Activated naive CD4-positive, alpha-beta T cell treated with anti-CD3 and anti-CD28 coated beads, Interleukin-2, amount 50 U/mL, for 72 hours (primary cell): ENCODE measurements at places on chromosomes 1 and 21. TPM values are rescaled to one million over a fixed set of nuclear protein-coding genes. Genes with fewer than 3 reads are reported as not detected.

DNA sequence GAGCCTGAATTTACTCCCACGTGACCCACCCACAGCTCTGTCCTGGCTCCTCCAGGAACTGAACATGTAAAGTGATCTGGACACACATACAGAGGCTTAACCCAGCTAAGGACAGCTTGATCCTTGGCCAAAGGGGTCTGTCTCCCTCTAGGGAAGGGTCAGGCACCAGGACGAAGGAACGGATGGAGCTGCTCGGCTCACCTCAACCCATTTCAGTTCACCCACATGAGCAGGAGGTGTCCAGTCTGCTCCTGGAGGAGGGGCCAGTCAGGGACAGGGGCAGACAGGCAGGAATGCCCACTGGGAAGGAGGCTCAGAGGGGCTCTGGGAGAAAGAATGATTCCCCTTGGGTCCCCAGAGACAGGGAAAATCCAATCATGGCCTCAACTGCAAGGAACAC lies 567.2 kb downstream of the PTPRU start:
- no peak for DNase-seq

DNA sequence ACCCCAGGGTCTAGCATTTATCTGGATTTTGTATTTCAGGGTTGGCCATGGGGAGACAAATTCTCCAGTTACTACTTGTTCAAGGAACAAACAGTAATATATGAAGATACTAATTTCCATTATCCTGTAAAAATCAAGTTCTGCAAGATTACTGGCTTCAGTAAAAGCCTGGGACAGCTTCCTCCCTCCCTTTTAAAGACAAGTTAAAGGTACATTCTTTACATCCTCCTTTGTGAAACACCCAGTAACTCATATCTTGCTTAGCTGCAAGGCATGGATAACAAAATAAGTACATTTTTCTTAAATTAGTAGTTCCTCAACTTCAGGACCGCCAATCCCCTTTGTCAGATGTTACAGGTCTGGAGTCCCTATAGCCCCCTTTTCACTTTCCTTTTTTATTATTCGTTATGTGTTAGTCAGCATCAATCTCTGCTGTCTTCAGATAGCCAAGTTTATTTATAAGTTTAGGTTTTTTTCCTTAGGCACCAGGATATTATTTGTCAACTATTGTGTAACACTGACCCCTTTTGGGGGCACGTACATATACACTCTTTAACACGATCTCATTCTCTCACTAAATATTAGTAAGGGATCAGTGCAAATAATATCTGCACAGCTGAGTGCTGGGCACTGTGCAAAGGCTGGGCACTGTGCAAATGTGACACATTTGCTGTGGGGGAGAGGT lies 9.8 kb downstream of the ERRFI1 start:
- DNase-seq, result no peak

DNA sequence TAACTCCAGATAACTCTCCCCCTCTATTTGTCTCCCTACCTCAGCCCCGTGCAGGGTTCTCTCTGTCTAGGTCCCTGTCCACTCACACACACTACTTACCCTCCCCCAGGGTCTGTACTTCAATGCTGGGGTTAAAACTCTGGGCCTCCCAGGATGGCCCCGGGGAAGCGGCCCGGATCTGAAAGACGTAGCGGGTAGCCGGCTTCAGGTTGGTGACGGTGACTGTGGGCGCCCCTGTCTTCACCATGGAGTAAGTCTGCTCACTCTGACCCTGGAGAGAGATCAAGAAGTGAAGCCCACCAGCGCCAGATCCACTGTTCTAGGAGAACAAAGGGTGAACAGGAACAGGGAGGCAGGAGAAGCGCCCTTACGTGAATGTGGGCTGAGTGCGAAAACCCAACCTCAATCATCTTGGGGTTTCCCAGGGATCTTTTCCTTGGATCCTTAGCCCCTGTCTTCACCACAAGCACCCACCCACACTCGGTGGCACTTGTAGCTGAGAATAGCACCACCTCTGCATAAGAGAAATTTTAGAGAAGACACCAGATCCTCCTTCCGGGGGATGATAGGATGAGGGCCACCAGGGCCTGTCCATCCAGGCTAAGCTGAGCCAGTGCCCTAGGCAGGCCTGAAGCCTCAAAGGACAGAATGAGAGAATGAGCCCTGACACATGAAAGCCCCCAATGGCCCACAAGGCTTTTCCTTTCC lies 33.5 kb downstream of the EPHA10 start:
- DNase-seq, result peak; percentile 34

DNA sequence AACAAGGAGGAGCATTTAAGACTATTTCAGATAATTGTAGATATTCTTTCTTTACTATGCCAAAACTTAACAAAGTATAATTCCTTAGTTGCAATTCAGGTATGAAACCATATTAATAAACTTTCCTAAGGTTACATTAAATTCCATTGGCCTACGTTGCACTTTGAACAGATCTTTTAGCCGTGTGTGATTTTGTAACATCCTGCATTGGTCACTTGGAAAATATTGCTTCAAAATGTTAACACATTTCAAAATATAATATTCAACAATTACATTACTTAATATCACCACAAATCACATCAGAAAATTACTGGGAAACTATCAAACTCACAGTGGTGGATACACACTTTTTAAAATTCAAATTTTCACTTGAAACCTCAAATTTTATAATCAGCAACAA lies 20.2 kb downstream of the ETS2 start:
- no peak for DNase-seq

- DNase-seq, result no peak
These were observed 51.3 kb upstream of the COL6A1 start for GRCh38 chr21:45930231-45930760.

DNA sequence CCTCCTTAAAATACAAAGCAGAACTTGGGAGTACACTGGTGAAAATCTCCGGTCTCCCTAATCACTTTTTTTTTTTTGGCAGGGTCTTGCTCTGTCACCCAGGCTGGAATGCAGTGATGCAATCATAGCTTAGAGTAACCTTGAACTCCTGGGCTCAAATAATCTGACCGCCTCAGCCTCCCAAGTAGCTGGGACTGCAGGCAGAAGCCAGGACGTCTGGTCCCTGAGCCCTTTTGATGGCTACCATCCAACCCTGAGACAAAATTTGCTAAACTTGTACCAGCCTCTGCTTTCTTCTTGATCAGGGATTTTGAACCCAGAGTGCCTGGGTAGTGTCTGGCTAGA lies 4.1 kb downstream of the L1TD1 start:
- no peak for DNase-seq

DNA sequence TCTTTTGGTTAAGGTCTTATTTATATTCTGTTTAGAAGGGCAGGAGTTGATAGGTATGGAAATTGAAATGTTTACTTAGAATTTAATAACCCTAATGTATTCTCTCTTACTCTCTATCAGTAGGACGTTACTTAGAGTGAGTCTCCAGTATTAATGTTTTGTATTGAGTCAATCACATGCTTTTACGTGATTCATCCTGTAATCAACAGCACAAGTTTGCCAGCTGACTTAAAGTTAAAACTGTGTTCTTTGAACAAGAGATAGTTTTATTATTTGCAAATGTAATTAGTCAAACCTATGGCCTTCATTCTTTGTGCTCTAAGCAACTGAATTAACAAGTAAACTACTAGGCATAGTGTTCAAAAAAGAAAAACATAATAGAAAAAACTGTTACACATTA lies 57.3 kb downstream of the PKN2 start:
- DNase-seq, result no peak

DNA sequence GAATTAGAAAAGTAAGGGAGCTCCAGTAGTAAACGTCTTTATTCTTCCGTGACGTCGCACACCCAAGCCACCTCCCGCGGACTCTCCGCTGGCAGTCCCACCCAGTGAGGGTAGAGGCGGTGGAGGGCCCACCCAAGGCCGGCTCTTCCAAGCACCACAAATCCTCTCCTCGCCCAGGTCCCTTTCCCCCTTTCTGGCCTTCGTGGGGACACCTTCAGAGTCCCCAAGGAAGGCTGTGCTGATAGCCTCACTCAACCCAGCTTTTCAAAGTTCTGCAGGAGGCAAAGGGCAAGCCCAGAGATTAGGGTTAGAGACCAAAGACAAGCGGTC lies 349 bp upstream of the GPN2 start:
- DNase-seq, result no peak

DNA sequence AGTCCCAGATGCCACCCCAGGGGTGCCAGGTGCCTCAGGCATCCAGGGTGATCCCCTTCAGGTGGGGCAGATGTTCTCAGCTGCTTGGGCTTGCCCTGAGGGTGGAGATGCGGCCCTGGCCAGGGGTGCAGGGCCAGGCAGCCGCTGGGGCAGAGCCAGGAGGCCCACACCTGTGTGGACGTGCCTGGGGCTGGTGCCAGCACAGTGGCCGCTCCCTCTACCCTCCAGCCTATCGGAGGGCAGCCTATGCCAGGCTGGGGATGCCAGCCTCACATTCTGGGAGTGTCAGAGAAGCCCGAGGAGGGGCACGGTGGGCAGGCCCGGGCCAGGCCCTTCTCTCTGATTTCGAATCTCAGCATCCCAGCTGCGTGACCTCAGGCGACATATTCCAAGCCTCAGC lies 96.5 kb upstream of the WNT4 start:
- no peak for DNase-seq

DNA sequence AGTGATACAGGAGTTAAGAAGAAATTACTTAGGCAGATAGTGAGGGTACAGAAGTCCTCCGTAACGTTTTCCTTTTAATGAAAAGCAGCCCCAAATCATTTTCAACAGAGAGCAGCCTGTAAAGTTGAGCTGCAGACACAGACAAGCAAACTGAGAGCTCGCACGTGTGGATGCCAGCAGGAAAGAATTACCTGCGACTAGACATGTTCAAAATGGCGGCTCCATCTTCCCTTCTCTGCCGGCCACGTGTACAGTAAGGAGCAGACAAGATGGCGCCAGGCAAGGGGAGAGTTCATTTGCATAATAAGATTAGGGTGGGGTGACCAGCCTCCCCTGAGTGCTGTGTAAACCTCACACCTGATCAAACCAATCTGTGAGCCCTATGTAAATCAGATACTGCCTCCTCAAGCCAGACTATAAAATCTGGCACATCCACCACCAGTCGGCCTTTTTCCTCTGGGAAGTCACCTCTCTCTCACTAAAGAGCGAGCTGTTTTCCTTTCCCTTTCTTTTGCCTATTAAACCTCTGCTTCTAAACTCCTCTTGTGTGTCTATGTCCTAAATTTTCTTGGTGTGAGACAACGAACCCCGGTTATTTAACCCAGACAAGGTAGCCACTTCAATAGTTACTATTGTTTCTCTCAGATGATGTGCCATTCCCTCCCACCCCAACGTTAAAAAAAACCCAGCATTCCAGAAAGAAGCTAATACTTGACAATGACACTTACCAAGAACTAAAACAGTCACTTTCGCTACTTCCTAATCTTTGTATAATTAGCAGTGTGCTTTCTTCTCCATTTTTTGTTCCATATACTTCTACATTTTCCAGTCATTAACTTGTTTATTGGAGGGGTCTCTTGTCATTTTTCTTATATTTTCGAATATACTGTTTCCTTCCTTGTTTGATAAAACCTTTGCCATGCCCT lies 27.4 kb downstream of the DUSP10 start:
- DNase-seq, result no peak

- no peak for DNase-seq
These were observed 283.1 kb downstream of the PLPP3 start for GRCh38 chr1:56295949-56296929.

GRCh38 chr1:9840176-9840575 lies 16.4 kb upstream of the CLSTN1 start:
- no peak for DNase-seq

GRCh38 chr1:205563927-205564441 lies 59.5 kb downstream of the CDK18 start:
- DNase-seq, result no peak

DNA sequence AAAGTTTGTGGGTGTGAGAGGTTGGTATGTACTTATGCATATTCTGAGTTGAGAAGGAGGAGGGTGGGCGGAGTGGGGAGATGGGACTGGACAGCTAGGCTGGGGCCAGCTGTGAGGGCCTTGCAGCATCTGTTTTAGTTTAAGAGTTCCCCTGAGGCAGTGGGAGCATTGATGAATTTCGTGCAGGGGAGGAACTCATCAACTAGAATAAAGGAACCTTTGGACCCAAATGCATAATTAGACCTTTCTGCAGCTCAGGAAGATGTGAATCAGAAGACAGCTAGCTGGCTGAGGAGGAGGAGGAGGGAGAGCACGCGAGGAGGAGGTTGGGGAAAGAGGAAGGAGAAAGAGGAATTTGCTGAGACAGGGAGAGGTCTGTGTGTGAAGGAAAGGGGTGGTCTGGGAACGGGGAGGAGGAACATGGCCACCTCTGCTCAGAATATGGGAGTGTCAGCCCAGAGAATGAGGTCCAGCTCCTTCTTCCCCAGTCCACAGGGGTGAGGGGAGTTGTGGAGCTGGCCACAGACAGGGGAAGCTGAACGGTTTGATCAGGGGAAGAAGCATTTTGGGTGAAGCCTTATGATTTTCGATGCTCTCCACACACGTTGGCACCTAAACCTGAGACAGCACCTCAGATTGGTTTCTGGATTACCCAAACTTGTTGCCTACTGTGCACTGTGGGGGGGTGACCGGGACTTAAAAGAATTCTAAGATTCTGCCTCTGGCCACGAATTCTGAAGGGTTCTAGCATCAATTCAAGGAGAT lies 27.7 kb downstream of the MYOG start:
- DNase-seq, result no peak

PTPN22 gene
- total RNA-seq, result 54.4 TPM

NPPA gene
- total RNA-seq, result not detected

BACE2 gene
- total RNA-seq, result not detected

RAB3B gene
- 0.08 TPM for total RNA-seq

DIRAS3 gene
- not detected for total RNA-seq

GBP1 gene
- 79.2 TPM for total RNA-seq

ESPN gene
- total RNA-seq, result 1.9 TPM

PGD gene
- total RNA-seq, result 95.6 TPM

CACNA1E gene
- 0.02 TPM for total RNA-seq

VWA1 gene
- total RNA-seq, result 6.9 TPM

PYHIN1 gene
- 6.7 TPM for total RNA-seq

ICOSLG gene
- 4.1 TPM for total RNA-seq

F5 gene
- 93.5 TPM for total RNA-seq

FAM177B gene
- total RNA-seq, result not detected

ARMH1 gene
- total RNA-seq, result 102 TPM
